CD8-positive, alpha-beta memory T cell (primary cell): ENCODE measurements at places on chromosomes 12 and 14. TPM values are rescaled to one million over a fixed set of nuclear protein-coding genes. Genes with fewer than 3 reads are reported as not detected.

GRCh38 chr14:36513451-36514277, 6.4 kb downstream of the NKX2-1 start:
- DNase-seq: no peak

DNA sequence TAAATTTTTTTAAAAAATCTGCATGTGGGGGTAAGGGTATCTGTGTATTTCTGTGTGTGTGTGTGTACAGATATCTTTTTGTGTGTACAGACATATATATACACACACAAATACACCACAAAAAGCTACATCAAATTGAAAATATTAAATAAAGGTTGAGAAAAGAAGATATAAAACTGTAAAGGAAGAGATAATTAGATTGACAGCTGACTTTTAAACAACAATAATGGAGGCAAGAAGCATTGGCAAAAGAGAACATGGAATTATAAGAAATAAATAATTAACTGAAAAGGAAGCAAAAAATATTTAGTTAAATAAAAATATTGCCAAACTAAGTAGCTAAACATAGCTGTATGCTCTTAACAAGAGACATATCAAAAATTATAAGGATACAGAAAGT, 291.4 kb downstream of the FSCB start:
- no peak for DNase-seq

DNA sequence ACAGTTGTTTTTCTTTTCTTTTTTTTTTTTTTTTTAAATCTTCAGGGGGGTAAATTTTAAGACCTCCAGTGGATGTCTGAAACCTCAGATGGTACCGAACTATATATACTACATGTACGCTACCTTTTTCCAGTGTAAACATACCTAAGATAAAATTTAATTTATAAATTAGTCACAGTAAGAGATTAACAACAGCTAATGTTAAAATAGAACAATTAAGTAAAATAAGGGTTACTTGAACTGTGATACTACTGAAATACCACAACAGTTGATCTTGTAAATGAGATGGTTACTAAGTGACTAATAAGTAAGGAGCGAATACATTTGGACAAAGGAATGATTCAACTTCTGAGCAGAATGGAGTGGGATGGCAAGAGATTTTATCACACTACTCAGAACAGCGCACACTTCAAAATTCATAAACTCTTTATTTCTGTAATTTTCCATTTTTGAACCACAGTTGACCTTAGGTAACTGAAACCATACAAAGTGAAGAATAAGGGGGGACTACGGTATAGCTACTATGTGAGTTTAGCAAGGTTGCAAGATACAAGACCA, 80.5 kb upstream of the PCED1B start:
- DNase-seq: no peak

DNA sequence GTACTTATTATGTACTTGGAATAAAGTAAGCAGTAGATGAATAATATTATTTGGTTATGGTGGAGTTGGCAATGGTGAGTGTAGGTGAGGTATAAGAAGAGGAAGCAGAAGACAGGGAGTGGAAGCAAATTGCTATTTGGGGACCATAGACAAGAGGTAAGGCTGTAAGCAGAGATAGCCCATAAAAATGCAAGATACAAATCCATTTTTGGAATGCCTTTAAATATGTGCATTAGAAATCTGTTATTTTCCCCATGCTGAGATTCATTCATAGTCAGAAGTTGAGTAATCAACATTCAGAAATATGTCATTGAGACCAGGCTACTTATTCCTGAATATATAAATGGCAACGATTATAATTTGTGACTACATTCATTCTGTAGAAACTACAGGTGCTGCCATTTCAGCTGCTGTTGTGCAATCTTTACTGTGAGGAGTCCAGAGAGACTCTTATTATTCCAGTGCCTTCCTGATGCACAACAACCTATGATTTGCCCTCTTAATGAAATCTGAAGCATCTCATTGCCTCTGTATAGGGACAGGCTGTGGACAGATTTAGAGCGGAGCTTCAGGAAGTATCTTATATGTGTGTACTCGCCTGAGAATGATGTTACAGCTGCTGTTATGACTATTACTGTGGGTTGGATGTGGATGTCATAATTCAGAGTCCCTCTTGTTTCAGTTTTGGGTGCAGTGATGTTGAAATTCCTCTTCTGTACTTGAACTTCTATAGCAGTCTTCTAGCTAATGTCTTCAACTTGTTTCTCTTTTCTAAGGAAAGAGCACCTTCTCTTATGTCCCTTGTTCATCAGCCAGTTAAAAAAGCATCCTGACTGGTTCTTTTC, 173.8 kb downstream of the NAV3 start:
- DNase-seq: no peak

- DNase-seq: no peak
These were observed 19.8 kb downstream of the SLC16A7 start for GRCh38 chr12:59615392-59616165.

GRCh38 chr14:51424561-51425251, 184.7 kb downstream of the TMX1 start:
- DNase-seq: no peak

DNA sequence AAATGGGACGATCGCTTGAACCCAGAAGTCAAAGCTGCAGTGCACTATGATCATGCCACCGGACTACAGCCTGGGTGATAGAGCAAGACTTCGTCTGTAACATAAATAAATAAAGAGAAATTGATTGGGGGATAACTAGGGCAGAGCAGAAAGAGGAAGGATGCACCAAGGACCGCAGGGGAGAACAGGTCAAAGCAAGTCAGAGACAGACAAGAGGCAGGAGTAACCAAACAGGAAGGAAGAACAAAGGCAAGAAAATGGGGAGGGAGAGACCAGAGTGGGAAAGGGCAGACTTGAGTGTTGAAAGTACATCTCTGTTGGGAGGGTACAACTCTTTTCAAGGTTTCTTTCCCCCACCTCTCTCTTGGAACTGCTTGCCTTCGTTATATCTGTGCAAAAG, 50.8 kb upstream of the ELK3 start:
- DNase-seq: no peak

DNA sequence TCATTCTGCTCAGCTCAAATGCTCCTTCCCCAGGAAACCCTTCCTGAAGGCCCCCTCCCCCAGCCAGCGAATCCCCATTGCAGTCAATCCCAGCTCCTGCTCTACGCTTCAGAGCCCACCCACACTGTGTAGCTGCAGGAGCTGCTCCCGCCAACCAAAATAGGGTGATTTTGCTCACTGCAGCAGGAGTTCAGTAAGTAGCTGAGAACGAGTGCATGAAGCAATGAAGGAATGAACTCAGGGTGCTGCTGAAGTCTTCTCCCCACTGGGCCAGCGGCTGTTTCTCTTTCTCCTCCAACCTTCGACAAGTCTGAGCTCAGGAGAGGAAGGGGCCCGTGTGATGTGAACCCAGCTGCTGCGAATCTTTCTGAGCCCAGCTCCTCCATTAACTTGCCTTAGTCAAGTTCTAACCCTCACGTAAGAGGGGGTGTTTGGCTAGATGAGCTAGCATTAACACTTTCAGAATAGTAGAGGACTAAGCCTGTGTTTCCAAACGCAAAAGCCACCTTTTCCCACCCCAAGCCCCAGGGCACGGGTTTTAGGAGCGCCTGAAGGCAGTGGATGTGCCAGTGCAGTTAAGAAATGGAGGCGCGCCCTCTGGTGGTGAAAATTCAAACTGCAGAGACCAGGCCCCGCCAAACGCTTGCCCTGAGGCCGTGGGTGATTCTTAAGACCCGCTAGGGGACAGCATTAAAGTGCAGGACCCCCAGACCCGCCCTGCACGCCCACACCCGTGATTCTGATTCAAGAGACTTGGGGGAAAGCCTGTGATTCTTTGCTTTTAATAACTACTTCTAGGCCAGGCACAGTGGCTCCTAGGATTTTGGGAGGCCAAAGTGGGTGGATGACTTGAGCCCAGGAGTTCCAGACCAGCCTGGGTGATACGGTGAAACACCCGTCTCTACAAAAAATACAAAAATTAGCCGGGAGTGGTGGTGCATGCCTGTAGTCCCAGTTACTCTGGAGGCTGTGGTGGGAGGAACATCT, 11.9 kb upstream of the SERPINA4 start:
- peak; percentile 25 for DNase-seq

DNA sequence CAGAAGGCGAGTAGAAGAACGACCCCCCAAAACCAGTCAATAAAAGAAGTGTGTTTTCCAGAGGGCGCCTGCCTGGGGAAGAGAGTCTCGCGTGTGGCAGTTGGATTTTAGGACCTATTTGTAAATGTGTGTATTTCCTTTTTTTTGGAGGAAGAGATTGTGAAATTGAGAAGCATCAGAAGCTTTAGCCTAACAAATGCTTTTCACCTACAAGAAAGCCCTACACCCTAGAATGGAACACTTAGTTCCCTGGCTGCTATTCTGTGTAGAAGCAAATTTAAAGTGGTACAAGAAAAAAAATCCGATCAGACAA, 1.3 kb downstream of the RCOR1 start:
- DNase-seq: no peak

DNA sequence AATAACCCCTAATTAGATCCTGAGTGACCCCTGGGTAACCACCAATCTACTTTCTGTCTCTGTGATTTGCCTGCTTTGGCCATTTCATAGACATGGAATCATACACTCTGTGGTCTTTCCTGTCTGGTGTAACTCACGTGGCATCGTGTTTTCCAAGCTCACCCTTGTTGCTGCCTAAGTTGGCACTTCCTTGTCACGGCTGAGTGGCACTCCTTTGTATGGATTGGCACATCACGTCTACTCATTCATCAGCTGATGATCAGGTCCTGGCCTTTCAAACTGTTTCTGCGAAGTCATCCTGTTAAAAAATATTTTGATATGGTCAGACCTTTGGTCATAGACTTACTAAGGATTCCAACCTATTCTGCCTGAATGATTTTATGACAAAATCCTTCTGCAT, 87.7 kb downstream of the GLT1D1 start:
- DNase-seq: no peak

DNA sequence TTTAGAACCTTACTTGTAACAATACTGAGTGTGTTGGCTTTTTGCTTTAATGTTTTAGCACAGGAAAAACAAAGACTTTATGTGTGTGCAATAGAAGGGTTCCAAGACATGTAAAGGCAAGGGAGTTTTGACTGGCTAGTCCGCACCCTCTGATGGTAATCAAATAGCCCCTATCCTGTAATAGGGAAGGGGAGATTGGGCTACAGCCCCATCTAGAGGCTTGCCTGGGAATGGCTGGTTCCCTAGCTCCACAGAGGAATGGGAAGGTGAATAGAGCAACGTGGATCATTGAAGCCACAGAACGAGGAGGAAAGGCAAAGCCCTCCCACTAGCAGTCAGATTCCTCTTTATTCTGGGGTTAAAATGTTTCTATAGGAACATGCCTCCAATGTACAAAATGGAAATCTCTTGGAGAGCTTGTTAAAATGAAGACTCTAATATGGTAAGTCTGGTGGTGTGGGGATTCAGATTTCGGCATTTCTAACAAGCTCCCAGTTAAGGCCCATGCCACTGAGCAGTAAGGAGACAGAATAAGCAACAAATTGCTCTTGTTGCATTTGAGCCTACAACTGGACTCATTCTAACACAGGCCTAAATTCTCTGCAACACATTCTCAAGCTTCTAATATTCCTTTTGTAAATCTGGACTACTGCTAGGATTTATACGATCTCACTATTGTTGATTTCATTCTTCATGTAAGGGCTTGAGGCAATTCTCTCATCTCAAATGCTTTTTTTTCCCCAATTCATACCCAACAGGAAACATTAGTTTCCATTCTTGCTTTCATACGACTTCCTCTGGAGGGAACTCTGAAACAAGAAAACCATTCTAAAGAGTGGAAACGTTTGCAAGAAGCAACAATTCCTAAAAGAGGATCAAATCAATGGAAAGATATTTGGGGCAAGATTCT, 57.1 kb downstream of the NIN start:
- DNase-seq: no peak

DNA sequence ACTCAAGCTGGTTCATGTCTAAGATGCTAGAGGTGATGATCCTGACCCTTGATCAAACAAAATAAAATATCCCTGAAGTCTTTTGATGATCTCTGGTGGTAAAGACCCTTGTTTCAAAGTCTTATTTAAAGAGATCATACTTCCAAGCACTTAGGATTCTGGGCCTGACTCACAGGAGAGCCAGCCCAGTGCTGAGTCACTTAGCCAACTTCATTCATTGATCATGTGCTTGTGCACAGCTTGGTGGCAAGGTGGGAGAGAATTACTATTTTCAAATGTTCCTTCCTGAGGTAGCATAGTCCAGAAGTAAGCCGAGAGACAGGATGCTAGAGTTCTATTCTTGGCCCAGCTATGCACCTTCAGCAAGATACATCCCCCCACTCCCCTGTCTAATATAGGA, 40.6 kb downstream of the SCN8A start:
- DNase-seq: no peak

DNA sequence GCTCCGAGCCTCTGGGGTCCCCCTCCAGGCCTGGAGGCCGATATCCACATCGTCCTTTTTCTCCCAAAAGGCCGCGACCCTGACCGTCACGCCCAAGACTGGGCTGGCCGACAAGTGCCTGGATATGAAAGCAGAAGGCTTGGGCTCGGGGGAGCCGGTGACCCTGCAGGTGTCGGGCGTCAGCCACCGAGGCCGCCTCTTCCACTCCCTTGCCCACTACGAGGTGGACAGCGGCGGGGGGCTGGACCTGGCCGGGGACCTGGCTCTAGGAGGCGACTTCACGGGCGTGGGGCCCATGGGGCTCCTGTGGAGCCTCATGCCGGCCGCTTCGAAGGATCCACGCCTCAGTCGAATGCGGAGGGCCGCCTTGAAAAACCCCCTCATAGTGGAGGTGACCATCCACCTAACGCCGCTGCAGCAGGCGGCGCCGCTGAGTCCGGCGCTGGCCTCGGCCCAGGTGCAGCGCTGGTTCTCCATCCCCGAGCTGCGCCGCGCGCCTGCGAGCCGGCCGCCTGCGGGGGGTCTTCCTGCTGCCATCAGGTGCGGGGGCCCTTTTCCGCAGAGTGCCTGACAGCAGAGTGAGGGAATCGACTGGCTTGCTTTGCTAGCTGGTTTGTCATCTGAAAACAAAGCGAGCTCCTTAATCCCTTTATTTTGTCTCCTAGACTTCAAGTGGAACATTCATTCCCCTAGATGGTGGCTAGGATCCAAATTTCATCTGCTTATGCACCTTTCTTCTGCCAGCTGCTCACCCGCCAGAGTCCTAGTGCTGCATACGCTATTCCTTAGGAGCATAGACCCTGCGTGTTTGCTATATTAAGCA, 10.6 kb upstream of the DNAL1 start:
- DNase-seq: no peak

GRCh38 chr12:52248541-52249461, 15.8 kb downstream of the KRT7 start:
- DNase-seq: no peak

DNA sequence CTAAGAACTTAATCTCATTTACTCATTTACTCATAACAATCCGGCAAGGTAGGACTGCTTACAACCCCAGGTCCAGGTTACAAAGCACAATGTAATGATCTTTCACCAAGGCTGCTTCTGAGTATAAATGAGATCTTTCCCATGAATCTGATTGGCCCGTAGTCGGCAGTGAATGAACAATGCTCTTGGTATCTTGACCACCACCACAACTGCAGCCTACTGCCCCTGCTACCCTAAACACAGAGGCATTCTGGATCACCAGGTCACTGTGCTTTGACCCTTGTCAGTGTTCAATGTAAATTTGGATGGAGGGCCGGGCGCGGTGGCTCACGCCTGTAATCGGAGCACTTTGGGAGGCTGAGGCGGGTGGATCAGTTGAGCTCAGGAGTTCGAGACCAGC, 15.9 kb downstream of the FAM181A start:
- no peak for DNase-seq

The SMCO2 gene
- not detected for total RNA-seq

The SERPINA10 gene
- total RNA-seq: not detected

The MARCHF9 gene
- 26.3 TPM for total RNA-seq

The TAS2R13 gene
- total RNA-seq: 0.26 TPM

The PLEKHG7 gene
- not detected for total RNA-seq

The SYNE3 gene
- 37.6 TPM for total RNA-seq

The KRT81 gene
- not detected for total RNA-seq
